Right cardiac atrium (tissue), 5 donors: ENCODE measurements at places on chromosomes 13 and 19. TPM values are rescaled to one million over a fixed set of nuclear protein-coding genes. Genes with fewer than 3 reads are reported as not detected.

DNA sequence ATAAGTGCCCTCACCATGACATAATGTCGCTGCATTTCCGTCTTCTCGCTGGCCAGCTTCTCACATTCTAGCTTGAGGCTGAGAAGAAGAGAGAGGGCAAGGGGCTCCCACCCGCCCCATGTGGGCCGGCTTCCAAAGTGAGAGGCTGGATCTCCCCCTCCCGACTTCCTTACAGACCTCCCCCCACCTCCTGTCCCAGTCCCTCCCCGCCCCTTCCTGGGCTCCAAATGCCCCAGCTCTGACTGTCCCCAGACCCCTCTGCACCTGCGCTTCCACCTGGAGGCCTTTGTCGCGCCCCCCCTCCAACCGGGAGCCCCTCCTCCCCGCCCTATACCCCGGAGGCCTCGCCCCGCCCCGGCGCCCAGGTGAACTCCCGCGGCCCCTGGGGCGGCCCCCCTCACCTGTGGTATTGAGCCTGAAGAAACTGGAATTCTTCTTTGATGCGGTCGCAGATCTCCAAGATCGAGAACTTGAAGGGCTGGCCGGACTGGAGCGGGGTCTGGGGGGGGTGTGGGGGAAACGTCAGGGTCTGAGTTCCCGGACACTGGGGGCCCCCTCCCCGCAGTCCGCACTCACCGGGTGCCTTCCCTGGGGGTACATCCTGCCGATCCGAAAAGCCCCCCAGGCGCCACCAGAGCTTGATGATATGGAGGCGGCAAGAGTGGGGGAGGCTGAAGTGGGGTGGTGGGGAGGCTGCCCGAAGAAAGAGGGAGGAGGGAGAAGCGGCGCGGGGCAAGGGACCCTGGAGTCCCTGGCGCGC lies 595 bp downstream of the TLE2 start:
- peak; percentile 76 for DNase-seq

DNA sequence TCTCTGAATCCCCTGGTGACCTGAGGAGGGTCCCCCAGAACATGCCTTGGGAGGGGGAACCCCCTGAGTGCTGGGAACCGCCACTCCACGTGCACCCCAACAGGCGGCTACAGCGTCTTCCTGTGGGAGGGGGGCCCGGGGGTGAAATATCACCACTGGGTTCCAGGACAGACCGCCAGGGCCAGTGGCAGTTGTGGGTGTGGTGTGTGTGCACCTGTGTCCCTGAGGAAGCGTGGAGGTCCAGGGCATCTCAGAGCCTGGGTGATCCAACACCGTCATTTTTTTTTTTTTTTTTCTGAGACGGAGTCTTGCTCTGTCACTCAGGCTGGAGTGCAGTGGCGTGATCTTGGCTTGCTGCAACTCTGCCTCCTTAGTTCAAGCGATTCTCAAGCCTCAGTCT lies 4.2 kb downstream of the ADGRE5 start:
- DNase-seq, result no peak

DNA sequence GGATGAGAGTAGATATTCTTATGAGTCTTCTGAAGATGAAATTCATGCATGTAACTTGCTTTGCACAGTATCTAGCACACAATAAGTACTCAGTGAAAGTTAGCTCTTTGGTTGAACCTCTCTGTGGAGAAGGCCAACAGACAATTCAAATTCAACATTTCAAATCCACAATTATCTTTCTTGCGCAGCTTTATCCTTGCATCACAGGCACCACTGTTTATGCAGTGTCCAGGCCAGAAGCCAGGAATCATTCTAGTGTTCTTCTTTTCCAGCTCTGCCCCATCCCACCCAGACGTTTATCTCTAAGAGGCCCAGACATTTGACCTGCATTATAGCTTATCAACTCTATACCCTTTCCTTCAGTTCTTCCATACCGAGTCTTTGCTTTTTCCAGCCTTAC lies 254.7 kb upstream of the OBI1 start:
- DNase-seq, result no peak

DNA sequence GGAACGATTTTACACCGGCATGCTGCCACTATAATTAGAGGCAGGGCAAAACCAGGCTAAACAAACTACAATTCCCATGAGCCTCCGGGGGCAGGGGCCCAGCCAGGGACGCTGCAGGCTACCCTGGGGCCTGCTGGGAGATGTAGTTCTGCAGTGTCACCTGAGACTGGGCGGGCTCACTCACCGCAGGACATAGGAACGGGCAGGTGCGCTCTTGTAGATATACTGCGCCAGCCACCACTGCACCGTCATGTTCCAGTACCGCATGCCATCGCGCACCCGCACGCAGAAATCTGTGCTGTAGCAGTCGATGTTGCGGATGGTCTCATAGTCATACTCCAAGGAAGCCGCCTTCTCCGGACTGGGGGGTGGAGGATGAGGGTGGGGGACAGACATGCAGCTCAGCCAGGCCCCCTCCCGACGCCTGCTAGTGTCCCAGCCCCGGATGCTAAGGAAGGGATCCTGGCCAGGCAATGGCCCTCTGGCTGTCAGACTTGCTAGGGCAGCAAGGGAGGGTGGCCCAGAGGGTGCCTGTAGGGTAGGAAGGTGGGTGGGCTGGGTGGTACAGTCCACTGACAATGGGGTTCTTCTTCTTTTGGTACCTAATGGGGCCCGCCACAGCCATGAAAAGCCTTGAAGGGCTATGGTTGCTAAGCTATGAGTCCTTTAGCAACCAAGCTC lies 5.8 kb upstream of the TMC4 start:
- peak; percentile 66 for DNase-seq

GRCh38 chr13:77056382-77056781 lies 29.4 kb upstream of the FBXL3 start:
- no peak for DNase-seq

DNA sequence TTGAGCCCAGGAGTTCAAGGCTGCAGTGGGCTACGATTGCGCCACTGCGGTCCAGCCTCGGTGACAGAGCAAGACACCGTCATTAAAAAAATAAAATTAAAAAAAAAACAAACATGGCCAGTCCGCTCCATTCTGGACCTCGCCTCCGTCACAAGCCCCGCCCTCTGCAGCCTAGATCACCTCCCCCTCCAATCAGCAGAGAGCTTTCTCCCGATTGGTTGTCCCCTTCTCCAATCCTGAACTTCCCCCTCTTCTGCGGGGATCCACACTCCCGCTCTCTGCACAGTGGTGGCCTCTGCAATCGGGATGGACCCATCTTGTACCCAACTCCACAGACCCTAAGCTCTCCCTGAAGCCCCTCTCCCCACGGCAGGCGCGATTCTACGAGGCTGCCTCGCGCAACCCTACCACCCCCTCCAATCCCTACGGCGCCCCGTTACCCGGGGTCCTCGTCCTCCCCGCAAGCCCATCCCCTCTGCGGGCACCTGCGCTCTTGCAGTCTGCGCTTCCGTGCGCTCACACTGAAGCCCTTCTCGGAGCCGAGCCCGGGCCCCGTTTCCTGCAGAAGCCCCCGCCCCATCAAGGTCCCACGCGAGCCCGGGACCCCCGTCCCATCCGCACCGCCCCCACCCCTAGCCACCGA lies 540 bp downstream of the TMEM160 start:
- DNase-seq, result peak; percentile 92

GRCh38 chr19:21638776-21639175 lies 128.6 kb downstream of the ZNF100 start:
- DNase-seq, result no peak

DNA sequence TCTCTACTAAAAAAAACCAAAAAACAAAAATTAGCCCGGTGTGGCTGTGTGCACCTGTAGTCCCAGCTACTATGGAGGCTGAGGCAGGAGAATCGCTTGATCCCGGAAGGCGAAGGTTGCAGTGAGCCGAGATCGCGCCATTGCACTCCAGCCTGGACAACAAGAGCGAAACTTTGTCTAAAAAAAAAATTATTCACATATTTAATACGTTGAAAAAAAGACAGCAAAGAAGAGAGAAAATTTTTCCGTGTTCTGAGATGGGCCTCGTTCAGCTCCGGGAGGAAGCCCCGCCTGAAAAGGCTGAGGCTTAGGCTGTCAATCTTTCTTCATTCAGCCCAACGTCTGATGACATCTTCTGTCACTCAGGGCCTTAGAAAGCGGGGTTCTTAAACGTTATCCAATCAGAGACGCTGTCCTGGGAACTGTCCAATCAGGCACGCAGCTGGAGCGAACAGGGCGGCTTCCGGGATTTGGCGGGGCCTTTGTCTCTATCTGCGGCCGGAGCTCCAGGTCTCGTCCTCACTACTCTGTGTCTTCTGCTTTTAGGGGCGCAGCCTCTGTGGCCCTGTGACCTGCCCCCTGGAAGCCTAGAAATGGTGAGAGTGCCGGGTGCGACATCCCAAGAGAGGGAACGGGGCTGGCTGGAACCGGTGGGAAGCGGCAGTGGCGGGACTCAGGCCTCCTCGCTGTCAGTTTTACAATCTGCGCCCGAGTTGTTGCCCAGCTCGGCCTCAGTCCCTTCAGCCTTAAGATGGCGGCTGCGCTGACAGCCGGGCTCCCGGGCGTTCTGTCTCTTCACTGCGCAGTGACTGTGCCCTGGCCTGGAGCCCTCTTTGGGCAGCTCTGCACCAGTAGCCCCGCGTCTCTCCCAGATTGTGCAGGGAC lies at the start of gene ZNF726:
Gene ZNF726 (plus strand): TSS at position 485 of the 885 bp plus-strand sequence. CDS start 109 bp downstream, at position 594.
- DNase-seq, result peak; percentile 94

DNA sequence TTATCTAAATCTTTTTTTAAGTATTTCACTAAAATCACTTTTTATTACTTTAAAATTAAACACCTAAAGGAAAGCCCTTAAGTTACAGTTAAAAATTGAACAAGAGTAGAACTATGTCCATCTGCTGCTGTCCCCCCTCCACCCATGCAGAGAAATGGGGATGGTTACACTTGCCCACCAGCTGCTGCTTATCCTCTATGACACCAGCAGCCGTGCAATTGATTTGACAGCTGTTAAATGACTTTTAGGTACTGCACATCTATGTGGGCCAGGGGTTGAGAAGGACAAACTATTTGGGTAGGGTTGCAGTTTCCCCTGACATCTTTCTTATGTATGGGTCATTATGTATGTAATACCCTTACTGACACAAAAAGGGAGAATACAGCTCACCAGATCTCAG lies 77.2 kb downstream of the TBC1D4 start:
- DNase-seq, result no peak

DNA sequence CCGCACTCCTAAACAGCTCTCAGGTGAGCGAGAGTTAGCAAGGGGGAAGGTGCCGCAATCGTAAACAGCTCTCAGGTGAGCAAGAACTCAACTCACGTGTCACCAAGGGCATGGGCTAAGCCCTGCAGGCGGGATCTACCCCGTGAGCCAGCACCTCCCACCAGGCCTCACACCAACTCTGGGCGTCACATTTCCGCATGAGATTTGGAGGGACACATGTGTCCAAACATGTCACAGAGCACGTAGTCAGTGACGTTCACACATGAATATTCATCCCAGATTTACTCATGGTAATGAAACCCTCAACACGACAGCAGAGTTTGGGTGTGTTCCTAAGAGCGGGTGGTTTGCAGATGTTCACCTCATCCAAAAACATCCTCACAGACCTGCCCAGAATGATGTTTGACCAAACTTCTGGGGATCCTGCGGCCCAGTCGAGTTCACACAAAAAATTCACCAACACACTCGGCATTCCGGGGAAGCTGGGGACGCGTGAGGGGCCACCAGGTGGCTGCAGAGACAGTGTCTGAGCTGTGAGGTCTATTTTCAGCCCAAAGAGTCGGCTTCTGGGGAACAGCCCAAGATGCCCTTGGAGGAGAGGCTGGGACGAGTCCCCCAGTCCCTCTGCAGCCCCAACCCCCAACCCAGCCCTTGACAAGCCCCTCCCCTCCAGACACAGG lies 19.6 kb downstream of the C2CD4C start:
- no peak for DNase-seq

DNA sequence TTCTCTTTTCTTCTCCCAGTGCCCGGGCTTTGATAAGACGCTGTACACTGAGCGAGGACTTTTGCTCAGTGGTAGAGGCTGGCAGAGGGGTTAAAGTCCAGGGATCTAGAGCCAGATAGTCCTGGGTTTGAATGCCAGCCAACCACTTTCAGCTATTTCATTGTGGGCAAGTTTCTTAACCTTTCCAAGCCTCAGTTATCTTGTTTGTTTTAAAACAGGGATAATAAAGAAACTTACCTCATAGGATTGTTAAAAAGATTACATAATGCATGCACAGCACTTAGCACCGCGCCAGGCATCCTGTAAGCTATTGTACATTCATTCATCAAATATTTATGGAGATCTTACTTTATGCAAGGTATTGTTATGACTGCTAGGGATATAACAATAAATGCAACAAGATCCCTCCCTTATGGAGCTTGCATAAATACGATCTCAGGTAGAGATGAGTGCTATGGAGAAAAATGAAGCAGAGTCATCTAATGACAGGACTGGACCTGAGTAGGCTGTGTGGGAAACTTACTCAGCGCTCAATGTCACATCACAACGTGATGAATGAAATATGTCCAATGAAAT lies 70.8 kb downstream of the LNX2 start:
- DNase-seq, result no peak

DNA sequence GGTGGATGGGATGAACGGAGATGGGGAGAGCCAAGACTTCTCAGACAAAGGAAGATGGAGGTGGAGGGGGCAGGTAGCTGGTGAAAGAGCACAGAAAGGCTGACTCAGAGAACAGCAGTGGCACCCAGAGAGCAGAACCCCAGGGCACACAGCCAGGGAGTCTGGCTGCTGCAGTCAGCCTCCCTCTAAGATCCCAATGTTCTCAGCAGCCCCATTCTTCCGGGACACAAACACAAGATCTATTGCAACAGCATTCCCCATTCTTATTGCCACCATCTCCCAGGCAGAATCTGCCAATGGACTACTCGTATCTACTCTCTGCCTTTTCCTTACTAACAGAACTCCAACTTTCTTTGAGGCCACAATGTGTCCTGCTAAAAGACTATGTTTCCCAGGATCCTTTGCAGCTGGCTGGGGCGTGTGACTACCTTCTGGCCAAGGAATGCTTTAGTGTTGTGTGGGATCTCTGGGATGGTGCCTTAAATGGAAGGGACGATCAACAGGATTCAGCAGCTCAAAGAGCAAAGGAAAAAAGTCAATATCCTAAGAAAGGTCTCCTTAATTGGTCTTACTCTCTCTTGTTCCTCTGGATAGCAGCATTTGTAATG lies 7.5 kb downstream of the THAP8 start:
- DNase-seq, result no peak

GRCh38 chr19:49387936-49388372 lies at the start of gene KASH5:
TSS of gene KASH5 (plus strand) at chr19:49388249. CDS start at chr19:49390884, 2,635 bp downstream.
- peak; percentile 86 for DNase-seq

DNA sequence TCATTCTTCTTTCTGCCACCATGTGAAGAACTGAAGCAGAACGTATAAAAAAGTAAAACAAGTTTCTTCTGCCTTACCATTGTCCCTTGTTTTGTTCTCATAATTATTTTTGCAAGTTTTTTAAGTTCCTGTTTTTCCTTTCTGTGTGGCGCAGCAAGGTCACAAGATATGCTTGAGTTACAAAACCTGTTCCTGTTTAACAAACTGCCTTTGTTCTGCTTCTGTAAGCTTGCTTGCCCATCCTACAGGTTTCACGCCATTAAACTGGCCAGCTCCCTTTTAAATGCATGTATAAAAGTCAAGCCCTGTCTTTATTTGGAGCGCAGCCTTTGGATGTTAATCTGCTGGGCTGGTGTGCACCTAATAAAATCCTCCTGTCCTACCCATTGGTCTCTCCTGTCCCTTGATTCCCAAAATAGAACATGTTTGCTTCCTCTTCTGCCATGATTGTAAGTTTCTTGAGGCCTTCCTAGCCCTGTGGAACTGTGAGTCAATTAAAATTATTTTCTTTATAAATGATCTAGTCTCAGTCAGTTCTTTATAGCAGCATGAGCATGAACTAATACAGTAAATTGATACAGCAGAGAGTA lies 1115.4 kb downstream of the SLITRK1 start:
- no peak for DNase-seq

Gene SPART
- 24.6 TPM for polyA plus RNA-seq

Gene ZNF546
- 4.4 TPM for polyA plus RNA-seq

Gene DIRAS1
- 155 TPM for polyA plus RNA-seq

Gene CAMSAP3
- polyA plus RNA-seq, result 0.29 TPM

Gene IRGQ
- 9.4 TPM for polyA plus RNA-seq

Gene HNRNPM
- 67.9 TPM for polyA plus RNA-seq
